Endodermal cell (in vitro differentiated cells): ENCODE measurements at places on chromosomes 1 and 21.

DNA sequence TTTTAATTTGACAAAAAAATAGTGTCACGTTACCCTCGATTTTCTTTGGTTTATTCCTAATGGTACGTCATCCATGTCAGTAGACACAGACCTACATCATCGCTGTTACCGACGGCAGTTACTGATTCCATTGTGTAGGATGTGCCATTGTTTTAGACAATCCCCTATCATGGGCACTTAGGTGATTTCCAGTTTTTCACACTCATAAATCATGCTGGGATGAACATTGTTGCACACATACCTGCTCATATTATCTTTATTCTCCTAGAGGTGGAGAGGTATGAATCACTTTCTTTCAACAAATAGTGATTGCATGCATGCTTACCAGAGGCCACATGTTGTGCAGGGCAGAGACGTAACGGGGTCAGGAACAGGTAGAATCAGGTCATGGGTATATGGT lies 79.7 kb upstream of the EFHD2 start:
- DNase-seq: no peak

GRCh38 chr1:213621077-213621476 lies 366.7 kb upstream of the PROX1 start:
- DNase-seq: no peak

DNA sequence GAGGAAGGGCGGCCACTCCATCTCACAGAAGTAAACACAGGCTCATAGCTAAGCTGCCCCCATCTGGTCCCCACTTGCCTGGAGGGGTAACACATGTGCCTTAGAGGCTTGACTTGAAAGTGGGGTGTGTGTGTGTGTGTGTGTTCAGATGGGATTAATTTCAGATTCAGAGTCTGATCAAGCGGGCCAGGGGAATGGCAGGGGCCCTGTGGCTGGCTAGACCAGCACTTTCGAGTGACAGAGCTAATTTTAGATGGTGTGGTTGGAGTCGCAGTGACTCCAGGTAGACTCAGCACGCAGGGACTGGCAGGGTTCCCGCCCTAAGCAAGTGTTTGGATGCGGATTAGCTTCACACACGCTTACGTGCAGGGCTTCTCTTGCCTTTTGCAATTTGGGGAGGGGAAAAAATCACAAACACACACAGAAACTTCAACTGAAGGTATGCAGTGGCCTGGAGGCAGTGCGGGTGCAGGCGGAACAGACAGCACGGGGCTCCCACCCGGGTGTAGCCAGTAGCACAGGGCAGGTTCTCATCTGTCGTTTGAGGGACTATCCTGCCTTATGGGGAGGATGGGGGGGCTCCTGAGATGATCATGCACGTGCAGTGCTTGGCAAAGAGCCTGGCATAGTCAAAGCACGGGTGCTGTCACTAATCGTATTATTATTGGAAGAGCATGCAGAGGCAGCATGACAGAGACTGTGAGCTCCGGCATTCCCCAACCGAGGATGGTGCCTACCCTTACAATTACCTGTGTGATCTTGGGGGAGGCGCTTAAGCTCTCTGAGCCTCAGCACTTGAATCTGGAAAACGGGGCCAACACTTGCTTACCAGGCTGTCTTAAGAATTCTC lies 1.3 kb downstream of the EDN2 start:
- peak; percentile 51 for DNase-seq

- no peak for DNase-seq
These were observed 1103.0 kb downstream of the PLA2G4A start for GRCh38 chr1:187931776-187932175.

DNA sequence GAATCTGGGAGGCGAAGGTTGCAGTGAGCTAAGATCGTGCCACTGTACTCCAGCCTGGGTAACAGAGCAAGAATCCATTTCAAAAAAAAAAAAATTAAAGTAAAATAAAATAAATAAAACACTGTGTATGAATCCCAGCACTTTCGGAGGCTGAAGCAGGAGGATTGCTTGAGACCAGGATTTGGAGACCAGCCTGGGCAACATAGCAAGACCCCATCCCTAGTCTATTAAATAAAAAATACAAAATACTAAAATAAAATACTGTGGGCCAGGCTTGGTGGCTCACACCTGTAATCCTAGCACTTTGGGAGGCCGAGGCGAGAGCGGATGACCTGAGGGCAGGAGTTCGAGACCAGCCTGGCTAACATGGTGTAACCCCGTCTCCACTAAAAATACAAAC lies 4.2 kb upstream of the BNIPL start:
- no peak for DNase-seq

DNA sequence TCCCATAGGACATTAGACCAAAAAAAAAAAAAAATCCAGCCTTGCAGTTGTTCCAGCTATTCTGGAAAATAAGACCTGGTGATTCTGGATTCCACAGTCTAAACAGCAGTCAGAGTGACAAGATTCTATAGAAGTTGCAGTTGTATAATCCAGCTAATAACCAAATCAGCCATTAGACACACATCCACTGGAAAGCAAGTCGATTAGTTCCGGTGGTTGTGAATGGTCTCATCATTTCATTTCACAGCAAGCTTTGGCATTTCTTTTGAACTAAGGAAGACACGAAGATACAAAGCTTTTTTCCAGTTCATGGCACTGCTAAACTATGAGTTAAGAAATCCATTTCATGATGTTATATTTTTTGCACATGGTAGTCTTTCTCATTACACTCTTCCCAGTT lies 54.4 kb upstream of the FAM89A start:
- DNase-seq: no peak

DNA sequence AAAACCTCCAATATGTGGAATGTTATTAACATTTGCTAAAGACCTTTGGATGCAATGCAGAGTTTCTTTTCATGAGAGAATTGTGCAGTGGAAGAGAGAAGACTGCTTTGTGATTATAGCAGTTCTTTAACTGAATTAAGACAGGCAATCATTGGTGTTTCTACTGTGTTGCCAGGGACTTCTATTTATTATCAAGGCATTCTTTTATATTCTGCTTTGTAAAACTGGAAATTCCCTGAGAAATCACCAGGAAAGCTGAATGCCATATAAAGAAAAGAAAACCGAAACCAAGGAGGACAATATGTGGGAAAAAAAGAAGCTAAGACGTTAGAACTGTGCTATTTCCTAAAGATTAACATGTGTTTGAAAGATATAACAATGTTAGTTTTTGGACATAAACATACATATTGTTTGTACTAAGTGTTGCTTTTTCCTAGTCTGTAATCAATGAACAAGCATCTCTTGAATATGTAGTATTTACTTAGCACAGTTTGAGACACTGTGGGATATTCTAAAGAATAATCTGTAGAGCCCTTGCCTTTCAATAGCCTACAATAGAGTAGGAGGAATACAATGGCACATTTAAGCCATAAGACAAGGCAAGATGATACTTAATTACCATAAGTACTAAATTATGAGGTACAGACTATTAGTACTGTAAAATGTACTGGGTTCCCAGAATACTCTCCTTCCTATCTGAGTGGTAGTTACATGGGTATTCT lies 47.1 kb downstream of the EXTL2 start:
- no peak for DNase-seq
